Stimulated activated CD4-positive, alpha-beta T cell treated with anti-CD3 and anti-CD28 coated beads, Interleukin-2, amount 100 ng/mL, for 24 hours (primary cell): ENCODE measurements at places on chromosomes 12 and 14.

GRCh38 chr14:70441641-70442040, 10.3 kb upstream of the ADAM21 start:
- DNase-seq, result no peak

DNA sequence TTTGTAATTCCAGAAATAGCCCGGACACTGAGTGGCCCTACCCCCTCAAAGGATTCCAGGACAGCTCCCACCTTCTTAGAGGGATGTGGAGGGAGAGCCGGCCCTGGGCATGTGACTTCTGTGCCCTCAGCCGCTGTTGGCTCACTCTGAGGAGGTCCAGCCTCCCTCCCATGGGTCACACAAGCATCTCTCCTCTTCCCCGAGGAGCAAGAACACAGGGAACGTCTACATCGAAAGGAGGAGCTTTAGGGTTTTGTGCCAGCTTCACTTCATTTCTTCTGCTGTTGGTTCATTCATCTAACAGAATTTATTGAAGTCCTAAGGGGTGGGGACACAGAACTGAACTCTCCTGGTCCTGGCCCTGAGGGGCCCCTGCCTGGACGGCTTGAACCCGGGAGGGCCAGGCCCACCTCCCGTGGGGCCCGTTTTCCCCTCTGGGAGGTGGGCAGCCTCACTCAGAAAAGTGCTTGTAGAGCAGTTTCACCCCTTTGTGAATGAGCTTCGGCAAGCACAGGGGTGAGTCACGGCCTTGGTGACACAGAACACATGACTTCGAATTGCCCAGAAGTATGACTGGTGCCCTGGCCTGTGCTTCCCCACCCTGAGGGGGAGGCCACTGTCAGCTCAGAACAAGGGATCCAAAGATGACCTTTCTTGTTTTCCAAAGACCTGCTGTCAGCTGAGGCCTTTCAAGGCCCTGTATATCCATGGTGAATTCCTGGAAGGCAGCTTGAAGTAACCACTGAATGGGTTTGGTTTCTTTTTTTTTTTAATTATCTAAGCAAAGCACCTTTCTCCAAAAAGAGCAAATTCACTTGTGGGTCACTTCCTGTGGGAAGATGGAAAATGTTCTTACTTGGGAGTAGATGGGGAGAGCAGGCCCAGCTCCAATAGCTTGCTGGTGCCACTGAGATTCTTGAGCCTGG, 39.2 kb downstream of the NFKBIA start:
- DNase-seq, result peak; percentile 81

- DNase-seq, result no peak
Measured at GRCh38 chr14:33691907-33692306, 259.0 kb downstream of the EGLN3 start.

DNA sequence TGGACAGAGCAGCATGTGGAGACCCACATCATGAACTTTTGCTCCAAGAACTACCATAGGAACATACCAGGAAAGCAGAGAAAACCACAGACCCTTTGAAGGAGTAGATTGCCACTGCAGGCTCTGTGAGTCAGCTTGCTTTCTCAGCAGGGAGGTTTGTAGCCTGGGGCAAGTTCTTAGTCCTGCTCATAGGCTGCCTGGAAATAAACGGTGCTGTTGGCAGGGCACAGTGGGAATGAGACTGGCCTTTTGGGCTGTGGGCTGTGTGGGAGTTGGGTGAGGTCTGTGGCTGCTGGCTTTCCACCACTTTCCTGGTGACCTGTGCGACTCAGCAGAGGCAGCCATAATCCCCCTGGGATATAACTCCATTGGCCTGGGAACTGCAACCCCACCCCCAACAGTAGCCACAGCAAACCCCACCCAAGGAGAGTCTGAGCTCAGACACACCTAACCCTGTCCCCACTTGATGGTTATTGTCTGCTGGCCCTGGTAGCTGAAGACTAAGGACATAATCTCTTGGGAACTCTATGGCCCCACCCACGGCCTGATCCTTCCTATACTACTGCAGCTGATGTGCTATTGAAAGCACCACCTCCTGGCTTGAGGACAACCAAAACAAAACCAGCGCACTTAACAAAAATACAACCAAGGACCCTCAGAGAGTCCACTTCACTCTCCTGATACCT, 192.1 kb upstream of the GARIN6 start:
- no peak for DNase-seq

DNA sequence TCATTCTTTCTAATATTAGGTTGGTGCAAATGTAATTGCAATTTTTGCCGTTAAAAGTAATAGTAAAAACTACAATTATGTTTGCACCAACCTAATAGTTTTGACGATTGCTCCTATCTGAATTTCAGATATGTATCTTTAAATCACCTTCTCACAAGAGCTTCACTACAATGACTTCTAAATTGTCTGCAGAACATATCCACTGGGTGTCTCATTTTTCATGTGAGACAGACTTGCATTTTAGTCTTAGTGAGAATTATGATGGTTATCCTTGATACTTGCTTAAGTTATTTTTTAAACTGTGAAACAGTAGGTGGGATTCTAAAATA, 84.6 kb downstream of the ITPR2 start:
- DNase-seq, result no peak

DNA sequence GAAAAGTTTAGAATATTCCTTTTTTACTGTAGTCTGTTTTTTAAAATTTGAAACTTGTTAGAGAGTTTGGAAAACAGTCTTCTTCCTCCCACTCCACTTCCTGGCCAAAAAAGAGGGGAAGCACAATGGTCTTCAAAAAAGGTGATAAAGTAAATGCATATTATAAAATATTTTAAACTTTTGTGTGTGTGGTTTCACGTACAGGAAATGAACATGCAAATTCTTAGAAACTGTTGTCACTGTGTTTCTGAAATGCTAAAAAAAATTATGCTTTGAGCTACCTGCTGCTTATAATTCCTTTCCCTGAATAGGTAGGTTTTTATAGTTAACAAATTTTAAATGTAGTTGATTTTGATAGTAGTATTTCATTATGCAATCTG, 2.9 kb downstream of the FGFR1OP2 start:
- no peak for DNase-seq

GRCh38 chr14:91901449-91902226, 34.3 kb upstream of the TC2N start:
- no peak for DNase-seq
